ENCODE measurements at places on chromosomes 13 and 19.

DNA sequence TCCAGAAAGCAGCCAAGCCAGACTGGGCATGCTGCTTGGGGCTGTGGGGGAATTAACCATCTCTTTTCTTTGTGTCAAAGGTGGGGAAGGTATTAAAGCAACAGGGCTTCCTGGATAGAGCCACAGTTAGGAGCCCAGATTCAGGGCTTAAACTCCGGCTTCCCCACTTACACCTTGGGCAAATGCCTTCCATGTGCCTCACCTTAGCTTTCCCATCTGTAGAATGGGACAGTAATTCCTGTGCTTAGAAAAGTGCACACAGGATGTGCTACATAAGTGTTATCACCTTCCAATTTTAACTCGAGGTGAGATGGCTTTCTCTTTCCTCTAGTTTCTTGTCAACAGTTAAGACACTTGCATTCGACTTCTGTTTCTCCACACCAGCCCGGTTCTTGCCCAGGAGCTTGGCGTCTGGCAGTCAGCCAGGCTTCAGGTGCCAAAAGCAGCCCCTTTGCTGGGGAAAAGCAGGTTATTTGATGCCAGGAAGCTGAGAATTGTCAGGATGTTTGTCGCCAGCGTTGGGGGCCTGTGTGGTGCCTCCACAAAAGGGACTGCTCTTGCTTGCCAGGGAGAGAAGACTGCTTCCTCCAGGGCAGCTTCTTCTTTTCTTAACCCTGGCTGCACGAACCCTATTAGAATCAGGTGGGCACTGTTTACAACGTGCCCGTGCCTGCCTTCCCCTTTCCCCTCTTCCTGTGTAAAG is 79.2 kb downstream of the SIPA1L3 start:
- DNase-seq: no peak

DNA sequence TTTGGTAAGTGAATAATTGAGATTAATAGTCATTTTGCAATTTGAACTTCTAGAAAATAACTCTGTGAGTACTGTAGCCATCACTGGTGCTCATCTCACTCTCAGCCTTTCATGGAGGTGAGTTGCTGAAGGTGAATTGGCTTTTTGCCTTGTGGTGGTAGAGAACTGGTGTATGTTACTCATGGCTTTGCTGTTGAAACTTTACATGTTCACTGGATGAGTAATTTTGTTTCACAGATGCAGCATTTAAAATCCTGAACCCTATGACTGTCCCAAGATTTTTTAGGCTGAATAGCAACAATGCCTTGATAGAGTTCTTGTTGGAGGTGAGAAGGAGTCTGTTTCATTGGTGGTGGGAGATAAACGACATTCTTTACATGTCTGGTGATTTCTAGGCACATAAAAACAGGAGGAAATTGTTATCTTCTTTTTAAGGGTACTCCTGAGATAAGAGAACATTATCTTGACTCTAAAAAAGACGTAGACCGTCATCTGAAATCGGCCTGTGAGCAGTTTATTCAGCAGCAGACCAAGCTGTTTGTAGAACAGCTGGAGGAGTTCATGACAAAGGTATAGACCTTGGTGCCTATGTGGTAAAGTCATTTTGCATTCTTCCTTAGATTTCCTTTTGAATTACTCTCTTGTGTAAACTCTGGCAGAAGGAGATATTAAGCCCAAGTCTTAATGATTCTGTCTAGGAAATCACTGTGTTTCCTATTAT is 53.9 kb downstream of the COG3 start:
- DNase-seq: no peak

DNA sequence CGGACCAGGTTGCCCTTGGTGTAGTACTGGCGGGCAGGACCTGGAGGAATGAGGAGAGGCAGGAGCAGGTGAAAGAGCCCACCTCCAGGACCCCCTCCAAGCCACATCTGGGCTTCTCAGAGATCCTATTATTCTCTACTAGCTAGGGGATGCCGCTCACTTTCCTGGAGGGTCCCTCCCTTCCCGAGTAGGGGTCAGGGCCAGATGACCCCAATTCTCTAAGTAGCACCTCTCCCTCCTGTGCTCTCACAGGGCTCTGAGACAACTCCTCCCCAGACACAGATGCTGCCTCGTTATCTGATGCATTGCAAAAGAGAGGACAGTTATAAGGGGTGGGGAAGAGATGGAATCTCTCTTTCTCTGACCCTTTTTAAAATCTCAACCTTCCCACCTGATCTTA is 22.9 kb downstream of the GP6 start:
- no peak for DNase-seq

DNA sequence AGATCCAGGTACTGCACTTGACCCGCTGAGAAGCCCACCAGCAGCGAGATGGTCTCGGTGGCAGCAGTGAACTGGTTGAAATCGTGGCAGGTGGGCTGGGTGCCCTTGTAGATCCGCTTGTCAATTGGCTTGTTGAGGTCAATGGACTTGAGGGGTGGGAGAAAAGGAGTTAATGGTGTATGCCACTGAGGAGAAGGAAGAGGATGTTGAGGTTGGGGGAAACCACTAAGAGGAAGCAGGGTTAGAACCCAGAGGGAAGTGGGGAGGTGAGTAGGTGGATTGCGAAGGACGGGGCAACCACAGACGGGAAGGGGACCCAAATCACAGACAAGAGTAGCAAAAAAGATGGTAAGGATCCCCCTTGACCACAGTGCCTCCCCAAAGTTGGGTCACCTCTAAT is 1.7 kb downstream of the DMWD start:
- DNase-seq: no peak

DNA sequence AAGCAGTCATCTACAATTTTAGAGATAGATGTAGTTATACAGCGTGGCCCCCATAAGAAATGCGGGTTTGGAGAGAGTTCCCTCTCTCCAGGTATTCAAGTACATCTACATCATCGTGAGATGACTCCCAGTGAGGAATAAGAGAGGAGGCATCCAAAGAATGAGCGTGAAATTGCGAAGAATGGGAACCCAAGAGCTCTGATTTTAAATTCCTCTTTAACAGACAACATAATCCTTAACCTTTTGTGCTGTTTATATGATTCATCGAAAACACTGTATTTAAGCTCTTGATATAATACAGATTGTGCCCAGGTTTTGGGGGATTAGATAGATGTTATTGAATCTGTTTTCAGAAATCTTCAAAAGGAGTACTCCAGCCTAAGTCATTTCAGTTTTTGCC is 161.5 kb downstream of the COG6 start:
- DNase-seq: no peak

Measured in vagina (tissue), 2 donors.